ENCODE measurements at places on chromosomes 4 and X.

- no peak for DNase-seq
These were observed 27.6 kb upstream of the FGFR3 start for GRCh38 chr4:1765409-1766072.

GRCh38 chr4:169143335-169143734 is 127.4 kb downstream of the SH3RF1 start:
- DNase-seq = no peak

DNA sequence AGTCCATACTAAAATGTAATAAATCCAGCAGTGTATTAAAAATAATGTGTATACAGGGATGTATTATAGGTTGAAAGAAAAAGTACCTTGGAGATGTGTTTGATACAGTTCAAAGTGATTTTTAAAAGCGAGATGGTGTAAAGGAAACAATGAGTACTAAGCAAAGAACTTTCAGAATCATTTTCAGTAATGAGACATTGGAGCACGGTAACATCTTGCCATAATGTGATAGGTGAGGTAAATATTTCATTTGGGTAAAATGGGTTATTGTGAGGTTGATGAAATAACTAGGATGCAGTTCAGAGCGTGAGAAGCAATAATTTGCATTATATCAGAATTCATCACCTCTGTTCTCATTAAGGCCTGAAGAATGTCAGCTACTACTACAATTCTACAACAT is 25.9 kb downstream of the EIF2S3 start:
- no peak for DNase-seq

GRCh38 chr4:89739311-89739988 is 97.5 kb downstream of the SNCA start:
- no peak for DNase-seq

DNA sequence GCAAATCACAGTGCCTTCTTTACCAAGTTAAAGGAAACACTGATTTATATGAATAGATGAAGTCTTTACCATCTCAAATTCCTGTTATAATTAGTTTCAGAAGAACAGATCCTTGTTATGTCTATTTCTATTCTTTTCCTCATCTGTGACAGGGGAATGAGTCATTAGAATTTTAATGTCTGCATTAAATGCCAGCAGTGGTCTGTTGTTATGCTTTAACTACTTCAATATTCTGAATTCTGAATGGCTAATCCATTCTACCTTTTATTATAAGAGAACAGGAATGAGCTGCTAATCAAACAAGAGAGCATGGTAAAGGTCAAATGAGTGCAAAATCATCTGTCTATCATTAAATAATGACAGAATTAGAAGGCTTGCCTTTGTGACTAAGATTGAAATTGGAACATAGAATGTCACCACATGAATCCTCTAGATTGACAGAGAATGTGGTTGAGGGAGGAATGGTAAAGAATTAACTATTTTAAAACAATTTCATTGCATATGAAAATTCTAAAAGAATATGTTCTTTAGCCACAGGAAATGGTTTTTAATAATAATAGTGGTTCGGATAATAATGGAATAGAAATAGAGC is 935.5 kb downstream of the ADGRL3 start:
- no peak for DNase-seq
